GM12891 (cell line): ENCODE measurements at places on chromosomes 13 and 19.

GRCh38 chr13:40927929-40928328 lies 91.2 kb downstream of the ELF1 start:
- no peak for DNase-seq

DNA sequence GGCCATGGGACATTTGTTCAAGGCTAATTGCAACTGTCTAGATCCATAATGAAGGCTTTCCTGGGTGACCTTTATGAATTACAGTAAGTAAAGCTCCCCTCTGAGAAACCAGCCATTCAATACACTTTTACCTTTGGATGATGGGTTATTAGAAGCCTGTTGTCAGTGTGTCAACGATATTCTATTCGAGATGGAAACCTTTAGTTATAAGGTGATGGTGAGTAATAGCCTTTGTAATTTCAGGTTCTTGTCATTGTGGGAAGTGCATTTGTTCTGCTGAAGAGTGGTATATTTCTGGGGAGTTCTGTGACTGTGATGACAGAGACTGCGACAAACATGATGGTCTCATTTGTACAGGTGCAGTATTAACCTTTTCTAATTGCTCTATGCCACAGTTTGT lies 261.7 kb downstream of the ITGBL1 start:
- no peak for DNase-seq

DNA sequence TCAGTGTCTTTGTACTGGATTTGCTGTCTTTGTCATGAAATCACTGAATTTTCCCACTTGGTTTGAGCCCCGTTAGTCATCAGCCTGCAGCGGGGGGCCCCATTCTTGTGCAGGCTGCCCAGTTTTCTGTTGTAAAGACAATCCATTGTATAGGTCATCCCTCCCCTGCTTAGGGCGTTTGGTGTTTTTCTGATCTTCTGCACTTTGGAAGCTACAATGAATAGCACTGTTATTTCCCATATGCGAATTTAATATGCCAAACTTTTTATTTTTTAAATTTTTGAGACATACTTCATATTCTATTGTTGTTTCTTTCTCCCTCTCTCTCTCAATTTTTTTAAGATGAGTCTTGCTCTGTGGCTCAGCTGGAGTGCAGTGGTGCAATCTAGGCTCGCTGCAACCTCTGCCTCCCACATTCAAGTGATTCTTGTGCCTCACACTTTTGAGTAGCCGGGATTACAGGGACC lies 9.0 kb downstream of the SLC27A1 start:
- DNase-seq: no peak

DNA sequence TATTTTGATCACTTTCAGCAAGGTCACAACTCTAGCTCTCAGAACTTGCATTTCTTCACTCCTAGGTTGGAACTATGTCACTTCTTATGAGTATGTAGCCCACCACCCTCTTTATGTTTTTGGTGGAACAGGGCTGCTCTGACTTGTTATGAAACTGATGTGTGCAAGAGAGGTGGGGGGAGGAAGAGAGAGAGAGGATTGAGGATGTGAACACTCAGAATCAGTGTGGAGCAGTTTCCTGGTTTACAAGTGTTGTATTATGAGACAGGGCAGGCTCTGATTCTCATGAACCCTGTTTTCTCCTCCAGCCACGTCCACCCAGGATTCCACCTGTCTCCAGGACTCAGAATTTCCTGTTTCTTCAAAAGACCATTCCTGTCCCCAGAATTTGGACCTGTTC lies 16.1 kb downstream of the ZNF317 start:
- DNase-seq: no peak

DNA sequence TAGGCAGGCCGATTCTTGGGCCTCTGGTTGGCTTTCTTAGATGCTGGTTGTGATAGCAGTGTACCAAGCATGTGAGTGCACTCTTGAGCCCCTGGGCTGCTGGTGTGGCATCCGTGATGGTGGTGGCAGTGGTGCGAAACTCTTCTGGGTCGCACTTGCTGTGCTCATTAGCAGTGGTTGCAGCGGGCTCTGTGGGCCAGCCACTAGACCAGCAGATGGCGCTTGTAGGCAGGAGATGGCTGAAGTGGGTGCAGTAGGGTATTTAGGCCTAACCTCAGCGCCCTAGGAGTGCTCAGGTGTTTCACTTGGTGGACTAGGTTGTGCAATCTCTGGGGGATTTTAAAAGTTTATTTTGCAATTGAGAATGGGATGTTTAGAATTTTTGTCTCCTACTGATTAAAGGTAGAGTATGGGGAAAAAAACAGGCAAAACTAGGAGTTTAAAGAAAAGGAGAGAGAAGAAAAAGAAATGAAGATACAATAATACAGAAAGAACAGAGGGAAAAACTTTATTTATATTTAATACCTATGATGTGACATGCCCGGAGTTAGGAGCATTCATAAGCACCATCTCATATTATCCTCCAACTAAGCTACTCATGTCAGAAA lies 4.3 kb upstream of the ZNF17 start:
- DNase-seq: peak; percentile 64

DNA sequence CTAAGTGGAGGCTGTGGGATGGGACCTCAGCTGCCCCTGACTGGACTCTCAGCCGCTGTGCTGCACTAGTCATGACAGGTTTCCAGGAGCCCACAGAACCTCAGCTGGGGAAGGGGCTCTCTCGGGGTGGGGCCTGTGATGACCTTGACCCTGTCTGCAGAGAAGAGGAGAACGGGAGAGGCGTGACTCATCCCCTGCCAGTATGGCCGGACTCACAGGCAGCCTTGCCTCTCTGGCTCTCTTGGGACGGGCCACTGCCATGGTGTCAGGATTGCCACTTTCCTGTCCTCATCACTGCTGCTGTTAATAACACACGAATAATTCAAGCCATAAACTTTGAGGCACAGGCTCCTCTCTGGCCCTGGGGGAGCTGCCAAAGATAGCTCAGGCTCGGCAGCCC lies 295.3 kb downstream of the UQCRFS1 start:
- no peak for DNase-seq

DNA sequence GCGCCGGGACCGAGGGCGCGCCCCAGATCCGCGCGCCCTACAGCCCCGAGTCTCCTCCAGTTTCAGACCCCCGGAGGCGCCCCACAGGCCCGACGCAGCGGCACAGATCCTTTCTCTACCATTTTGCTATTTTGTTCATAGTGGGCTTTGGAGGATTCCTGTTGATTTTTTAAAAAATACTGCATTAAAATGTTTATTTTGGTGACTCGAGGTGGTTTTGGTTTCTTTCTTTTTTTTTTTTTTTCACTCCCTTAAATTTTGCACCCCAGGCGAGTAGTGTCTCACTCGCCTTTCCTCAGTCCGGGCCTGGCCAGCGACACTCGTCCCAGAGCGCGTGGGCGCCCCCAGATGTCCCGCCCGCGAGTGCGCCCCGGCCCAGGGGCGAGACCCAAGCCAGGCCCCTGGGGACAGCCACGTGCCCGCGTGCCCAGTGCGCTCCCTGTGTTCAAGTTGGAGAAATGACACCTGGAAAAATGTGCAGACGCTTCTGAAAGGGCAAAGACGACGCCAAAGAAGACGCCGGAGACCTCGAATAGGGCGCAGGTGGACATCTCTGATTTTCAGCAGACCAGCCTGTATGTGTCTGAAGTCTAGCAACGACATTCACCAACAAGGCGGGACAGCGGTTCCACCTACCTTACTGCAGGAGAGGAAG lies 471 bp upstream of the INSR start:
- DNase-seq: peak; percentile 53

- DNase-seq: no peak
These were observed 82.5 kb downstream of the AKAP11 start for GRCh38 chr13:42354241-42355091.

GRCh38 chr19:53521373-53522202 lies 16.4 kb upstream of the ZNF331 start:
- no peak for DNase-seq

DNA sequence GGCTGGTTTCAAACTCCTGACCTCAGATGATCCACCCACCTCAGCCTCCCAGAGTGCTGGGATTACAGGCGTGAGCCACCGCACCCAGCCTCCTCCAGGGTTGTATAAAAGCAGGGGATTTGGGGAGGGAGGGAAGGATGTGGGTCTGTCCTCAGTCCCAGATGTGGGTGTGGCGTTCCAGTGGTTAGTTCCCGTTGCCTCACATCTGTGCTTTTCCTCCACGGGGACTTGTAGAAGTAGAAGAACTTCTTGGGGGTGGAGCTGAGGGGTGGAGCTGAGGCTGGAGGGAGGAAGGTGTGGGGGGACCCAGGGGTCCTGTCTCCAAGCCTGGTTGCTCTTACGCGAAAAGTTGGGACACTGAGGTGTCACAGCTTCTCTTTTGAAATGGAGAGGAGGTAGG lies 514 bp upstream of the MCEMP1 start:
- no peak for DNase-seq

- DNase-seq: no peak
These were observed 176.4 kb downstream of the KCTD12 start for GRCh38 chr13:76709851-76710250.

DNA sequence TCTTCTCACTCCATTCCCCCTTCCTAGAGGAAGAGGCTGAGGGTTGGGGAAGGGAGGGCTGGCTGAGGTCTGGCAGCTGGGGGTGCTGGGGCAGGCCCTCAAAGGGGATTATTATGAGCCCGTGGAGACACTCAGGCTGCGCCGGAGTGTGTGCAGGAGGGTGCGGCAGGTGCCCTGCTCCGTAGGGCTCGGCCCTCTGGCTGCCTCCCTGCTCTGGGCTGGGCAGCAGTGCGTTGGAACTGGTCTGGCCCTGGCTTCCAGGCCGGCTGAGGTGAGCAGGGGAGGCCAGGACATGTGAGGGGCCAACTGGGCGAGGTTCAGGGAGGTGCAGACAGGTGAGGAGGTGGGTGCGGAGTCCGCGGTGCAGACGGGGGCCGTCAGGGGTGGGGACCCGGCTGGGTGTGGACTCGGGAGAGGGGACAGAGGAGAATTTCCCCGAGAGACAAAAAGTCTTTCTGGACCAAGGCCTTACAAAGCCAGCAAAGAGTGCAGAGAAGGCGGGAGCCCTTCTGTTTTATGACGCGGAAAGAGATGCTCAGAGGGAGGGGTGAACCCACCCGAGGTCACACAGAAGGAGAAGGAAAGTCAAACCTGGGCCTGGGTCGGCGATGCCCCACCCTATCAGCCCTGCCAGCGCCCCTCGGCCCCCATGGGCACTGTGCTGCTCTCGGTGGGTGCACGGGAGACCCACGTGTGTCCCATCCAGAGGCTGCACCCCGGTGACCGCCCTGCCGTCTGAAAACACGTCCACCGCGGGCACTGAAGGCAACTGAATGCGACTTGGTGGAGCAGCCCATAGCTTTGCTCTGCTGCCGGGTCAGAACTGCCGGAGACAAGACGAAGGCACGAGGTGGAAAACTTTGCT lies 31.0 kb downstream of the PIP5K1C start:
- no peak for DNase-seq

DNA sequence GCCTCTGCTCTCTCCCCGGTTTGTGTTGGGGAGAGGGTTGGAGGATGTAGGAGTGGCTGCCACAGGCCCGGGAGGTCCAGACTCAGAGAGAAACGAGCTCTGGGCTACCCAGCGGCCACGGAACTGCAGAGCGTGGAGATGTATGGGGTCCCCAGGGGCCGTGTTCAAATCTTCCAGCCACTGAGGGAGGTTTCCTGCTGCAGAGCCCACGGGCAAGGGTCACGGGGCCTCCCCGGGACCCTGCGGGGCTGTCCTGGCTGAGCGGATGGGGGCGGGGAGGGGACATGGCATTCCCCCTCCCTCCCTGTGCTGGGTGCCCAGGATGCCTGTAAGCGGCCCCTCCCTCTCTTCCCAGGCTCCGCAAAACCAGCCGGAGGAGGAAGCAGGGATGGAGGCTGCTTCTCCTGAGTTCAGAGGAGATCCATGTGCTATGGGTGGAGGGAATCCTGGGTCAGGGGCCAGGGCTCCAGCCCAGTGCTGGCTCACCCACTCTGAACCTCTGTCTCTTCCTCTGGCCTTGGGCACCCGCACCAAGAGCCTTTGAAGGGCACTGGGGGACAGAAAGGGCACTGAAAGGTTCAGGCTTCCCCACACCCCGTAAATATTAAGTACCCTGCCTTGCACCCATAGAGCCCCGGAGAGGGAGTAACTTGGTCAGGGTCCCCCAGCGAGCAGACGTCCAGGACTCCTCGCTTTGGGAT lies 22.6 kb downstream of the SMIM24 start:
- no peak for DNase-seq

DNA sequence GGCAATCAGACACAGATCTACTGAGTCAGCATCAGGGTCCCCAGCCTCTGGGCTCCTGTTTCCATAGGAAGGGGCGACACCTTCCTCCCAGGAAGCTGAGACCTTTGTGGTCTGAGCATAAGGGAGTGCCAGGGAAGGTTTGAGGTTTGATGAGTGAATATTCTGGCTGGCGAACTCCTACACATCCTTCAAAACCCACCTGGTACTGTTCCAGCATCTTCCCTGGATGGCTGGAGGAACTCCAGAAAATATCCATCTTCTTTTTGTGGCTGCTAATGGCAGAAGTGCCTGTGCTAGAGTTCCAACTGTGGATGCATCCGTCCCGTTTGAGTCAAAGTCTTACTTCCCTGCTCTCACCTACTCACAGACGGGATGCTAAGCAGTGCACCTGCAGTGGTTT lies 9.2 kb downstream of the INSL3 start:
- no peak for DNase-seq

GRCh38 chr19:44702551-44703176 lies 3.7 kb downstream of the CEACAM16 start:
- DNase-seq: no peak

DNA sequence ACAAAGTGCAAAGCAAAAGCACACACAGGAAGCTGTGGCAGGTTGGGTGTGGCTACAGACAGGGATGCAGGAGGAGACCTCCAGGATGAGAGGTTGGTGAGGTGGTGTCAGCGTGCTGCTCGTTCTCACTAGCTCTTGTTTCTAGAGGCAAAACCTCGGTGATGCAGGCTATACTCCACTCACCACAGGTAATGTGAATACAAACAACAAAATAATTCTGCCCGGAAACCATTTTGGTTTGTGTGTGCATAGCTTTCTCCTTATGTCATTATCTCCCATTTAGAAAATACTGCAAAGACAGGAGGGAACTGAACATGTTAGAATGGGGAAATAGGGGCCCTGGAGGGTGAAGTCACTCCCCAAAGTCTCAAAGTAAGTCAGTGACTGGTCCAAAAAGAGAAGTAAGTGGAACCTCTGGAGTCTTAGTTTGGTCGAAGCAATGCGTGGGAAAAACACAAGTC lies 9.4 kb downstream of the LCP1 start:
- DNase-seq: no peak

DNA sequence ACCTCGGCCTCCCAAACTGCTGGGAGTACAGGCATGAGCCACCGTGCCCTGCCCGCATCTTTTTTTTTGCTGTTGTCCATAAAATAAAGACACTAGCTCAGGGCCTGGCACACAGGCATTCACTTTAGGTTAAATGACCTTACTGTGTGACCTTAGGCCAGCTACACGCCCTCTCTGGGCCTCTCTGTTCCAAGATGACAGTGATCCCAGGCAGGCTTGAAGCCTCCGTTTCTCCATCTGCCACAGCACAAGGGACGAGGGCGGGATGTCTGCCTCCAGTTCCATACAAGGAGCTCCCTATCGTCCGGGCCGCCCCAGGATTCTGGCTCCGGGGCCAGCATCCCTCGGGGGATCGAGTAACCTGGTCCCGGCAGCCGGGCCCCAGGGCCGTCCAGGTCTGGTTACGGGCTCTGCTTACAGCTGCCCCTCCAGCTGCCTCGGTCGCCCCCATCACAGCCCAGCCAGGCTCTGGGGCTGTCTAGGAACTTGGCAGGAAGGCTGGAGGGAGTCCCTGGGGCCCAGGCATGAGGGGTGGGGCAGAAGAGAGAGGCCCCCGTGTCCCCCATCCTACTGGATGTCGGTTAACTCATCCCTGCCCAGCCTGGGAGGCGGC lies 11.9 kb upstream of the SEMA6B start:
- no peak for DNase-seq

GRCh38 chr19:19554074-19555023 lies 16.3 kb downstream of the CILP2 start:
- peak; percentile 79 for DNase-seq
